ENCODE measurements at places on chromosomes 6 and 20.

GRCh38 chr6:109187399-109188114, 92.2 kb downstream of the CEP57L1 start:
- DNase-seq = no peak

GRCh38 chr6:147942363-147942762, 400.3 kb upstream of the SASH1 start:
- DNase-seq = no peak

GRCh38 chr20:35542990-35543389, 1.1 kb downstream of the ERGIC3 start:
- DNase-seq = no peak

DNA sequence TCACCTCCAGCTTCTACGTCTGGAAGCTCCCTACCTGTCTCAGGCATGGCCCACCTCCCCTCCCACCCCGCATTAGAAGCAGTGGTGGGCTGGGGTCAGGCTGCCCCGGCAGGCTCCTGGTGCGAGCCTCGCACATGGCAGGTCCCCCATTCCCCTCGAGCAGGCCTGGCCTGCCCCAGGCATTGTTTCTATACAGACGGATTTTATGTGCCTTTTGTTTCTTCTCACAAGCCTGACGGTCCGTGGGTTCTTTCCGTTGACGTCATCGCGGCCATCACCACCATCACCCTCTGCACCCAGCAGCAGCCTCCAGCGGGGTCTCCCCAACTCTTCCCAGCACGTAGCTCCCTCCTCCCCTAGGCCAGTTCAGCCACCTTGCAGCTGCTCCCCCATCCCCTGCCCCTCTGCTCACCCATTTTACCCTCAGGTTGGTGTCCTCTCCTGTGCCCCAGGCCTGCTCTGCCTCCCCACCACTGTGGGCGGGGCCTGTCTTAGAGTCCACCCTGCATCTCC, 4.6 kb downstream of the CST7 start:
- no peak for DNase-seq

- no peak for DNase-seq
Measured at GRCh38 chr20:56711018-56711417, 81.9 kb downstream of the TFAP2C start.

Data from GM12878 (cell line).